EL (cell line): ENCODE measurements at places on chromosomes 1 and 21.

- peak; percentile 23 for DNase-seq
Measured at GRCh38 chr1:182054698-182055326, 6.7 kb downstream of the ZNF648 start.

DNA sequence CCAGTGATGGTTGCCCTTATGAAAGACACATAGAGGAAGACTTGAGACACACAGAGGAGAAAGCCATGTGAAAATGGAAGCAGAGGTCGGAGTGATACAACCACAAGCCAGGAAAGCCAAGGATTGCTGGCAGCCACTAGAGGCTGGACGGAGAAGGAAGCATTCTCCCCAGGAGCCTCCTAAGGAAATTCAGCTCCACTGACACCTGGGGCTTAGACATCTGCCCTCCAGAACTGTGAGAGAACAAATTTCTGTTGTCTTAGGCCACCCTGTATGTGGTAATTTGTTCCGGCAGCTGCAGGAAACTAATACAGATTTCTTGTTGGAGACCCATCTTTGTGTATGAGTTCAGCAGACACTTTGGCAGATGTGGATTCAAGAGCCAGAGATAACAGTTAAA lies 126.9 kb upstream of the ATP1A1 start:
- no peak for DNase-seq

- no peak for DNase-seq
Measured at GRCh38 chr1:233144434-233144833, 151.1 kb downstream of the PCNX2 start.

GRCh38 chr1:244217711-244218110 lies 166.6 kb downstream of the ZBTB18 start:
- DNase-seq, result no peak

GRCh38 chr1:211328866-211329475 lies 2.3 kb downstream of the TRAF5 start:
- no peak for DNase-seq

DNA sequence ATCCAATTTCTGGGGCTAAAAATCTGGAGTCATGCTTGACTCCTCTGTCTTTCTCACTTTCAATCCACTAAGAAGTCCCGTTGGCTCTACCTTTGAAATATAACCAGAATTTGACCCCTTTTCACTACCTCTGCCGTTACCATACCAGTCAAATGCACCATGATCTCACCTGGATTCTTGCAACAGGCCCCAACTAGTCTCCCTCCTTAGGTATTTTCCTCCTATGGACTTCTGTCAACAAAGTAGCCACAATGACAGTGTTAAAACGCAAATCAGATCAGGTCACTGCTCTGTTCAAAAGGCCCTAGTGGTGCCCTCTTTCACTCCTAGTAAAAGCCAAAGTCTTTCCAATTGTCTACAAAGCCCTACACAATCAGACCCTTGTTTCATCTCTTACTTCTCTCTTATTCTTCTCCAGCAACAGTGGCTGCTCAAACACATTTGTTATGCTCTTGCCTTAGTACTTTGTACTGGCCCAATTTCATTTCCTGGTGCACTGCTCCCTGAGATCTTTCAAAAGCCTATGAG lies 35.7 kb upstream of the AGL start:
- DNase-seq, result no peak

- no peak for DNase-seq
Measured at GRCh38 chr21:33994373-33994772, 78.8 kb upstream of the ATP5PO start.

GRCh38 chr1:100717218-100717617 lies 2.3 kb upstream of the VCAM1 start:
- DNase-seq, result no peak

GRCh38 chr1:3002349-3003038 lies 18.8 kb upstream of the ACTRT2 start:
- DNase-seq, result no peak

DNA sequence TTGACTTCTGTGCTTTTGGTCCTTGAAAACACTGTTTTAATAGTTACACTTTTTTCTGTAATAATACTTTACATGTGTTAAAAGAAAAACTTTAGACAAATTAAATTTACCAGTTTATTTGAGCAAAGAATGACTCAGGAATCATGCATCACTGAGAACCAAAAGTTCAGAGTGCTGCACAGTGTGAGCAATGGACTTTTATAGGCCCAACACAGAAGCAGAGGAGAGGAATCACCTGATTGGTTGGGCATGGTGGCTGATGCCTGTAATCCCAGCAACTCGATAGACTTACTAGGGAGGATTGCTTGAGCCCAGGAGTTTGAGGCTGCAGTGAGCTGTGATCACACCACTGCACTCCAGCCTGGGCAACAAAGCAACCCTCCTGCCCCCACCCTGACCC lies 29.3 kb downstream of the ZNF648 start:
- DNase-seq, result no peak

GRCh38 chr1:1989789-1990188 lies 13.8 kb downstream of the CFAP74 start:
- no peak for DNase-seq

DNA sequence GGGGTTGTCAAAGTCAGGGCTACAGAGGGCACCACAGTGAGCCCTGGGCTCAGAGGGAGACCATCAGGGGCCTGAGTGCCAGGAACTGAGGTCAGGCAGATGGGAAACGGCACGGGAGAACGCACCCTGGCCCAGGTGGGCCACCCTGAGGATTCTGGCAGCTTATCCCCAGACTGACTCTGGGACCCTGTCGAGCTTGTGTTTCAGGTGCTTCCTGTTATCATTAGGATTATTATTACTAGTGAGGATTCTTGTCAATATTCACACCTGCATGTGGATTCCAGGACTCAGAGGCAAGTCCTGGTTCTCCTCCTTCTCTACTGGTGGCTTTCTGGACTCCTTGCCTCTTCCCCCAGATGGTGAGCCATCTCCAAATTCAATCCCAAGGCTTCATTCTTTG lies 15.2 kb downstream of the VSIG8 start:
- DNase-seq, result no peak

DNA sequence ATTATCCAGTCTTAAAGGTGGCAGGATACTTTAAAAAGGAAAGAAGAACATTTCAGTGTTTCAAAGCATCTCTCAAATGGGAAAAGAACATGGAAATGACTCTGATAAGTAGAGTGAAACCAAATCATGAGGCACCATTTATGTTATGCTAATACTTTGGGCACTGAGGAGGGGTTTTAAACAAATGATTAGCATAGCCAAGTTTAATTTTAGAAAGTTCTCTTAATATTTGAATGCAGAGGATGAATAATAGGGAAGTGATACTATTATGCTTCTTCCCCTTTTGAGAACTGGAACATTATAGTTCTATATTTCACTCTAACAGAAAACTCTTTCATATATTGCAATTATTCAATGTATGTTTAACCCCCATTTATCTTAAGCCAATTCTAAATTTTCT lies 1181.9 kb upstream of the PRMT6 start:
- no peak for DNase-seq

DNA sequence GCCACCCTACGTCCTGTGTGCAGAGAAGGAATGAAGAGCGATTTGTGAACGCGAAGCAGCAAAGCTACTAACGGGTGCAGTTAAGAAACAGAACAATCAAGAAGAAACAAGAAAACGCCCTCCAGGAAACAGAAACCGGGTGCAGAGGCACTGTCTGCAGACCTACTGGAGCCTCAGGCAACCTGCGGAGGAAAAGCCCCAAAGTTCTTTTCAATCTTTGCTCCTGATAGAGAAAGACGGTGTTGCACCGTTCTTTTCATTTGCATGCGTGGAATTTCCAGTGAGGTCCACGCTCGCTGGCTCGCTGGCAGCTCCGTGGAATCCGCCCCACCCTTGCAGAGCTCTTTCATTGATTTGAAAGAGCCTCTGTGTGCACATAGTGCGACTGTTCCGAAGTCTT lies 37.0 kb upstream of the PDE9A start:
- no peak for DNase-seq

DNA sequence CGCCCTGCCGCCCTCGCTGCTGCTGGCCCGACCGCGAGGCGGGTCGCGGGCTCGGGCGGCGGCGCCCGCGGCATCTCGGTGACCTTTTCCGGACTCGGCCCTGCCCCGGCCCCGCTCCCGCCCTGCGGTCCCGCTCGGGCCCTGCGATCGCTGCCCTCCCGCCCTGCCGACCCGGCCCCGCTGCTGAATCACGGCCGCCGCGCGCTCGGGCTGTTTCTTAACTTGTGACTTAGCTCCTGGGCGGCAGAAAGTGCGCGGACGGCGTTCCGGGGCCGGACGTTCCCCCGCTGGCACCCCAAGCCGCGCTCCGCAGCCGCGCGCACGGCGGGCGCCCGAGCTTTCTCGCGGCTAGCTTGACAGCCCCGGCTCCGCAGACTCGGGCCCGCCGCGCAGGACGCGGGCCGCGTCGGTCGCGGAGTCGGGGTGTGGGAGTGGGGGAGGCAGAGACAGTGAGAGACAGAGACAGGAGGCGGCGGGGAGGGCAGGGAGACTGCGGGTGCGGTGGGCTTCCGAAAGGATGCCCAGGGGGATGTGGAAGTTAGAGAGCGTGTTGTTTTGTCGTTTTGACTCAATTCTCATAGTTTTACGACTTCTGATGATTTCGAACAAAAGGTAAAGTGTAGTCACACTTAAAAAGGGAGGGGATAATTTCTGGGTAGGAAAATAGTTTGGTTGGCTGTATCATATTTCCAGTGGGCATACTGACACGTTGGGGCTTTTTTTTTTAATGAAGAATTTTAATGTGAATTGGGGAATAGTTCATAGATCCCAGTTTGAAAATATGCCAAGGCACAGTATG lies 49.8 kb downstream of the PRDM2 start:
- DNase-seq, result peak; percentile 57

GRCh38 chr1:241932845-241933244 lies 24.7 kb upstream of the BECN2 start:
- DNase-seq, result no peak

DNA sequence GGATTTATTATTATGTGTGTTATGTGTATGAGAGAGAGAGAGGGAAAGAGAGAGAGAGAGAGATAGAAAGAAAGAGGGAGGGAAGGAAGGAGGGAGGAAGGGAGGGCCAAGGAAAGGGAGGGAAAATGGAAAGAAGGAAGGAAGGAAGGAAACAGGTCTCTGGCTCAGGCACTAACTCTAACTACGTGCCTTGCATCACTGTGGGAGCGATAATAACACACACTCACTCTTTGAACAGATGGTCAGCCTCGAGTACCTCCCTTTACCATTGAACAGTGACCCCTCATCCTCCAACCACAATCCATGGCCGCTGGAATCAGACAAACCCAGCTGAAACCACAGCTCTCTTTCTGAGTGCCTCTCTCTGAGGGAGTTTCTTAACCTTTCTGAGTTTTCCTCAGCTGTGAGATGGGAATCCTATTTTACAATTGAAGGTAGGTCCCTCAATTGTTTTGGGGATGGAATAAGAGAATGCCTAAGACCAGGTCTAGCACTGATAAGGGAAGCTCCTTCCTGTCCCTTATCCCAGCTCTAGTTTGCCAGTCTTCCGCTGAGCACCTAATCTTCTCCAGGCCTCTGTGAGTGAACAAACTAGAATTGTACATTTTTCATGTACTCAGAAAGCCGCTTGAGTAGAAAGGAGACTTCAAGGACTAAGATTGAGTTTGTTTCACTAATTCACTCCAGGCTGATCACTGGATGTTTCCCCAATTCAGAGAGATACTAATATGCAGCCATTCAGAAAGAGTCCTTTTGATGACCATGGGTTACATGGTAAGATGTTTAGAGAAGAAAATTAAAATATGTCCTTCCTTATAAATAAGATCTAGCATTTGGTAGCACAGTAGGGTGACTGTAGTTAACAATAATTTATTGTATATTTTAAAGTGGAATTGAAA lies 62.8 kb downstream of the IRF2BP2 start:
- no peak for DNase-seq

GRCh38 chr21:39153373-39153772 lies 29.9 kb downstream of the PSMG1 start:
- DNase-seq, result peak; percentile 16

- DNase-seq, result no peak
Measured at GRCh38 chr1:164583835-164584539, 25.0 kb downstream of the PBX1 start.

- DNase-seq, result no peak
Measured at GRCh38 chr1:32232558-32233304, 10.5 kb downstream of the EIF3I start.

- DNase-seq, result no peak
Measured at GRCh38 chr1:70586046-70586445, 175.0 kb downstream of the CTH start.

GRCh38 chr1:116902027-116902426 lies 7.7 kb upstream of the PTGFRN start:
- no peak for DNase-seq

DNA sequence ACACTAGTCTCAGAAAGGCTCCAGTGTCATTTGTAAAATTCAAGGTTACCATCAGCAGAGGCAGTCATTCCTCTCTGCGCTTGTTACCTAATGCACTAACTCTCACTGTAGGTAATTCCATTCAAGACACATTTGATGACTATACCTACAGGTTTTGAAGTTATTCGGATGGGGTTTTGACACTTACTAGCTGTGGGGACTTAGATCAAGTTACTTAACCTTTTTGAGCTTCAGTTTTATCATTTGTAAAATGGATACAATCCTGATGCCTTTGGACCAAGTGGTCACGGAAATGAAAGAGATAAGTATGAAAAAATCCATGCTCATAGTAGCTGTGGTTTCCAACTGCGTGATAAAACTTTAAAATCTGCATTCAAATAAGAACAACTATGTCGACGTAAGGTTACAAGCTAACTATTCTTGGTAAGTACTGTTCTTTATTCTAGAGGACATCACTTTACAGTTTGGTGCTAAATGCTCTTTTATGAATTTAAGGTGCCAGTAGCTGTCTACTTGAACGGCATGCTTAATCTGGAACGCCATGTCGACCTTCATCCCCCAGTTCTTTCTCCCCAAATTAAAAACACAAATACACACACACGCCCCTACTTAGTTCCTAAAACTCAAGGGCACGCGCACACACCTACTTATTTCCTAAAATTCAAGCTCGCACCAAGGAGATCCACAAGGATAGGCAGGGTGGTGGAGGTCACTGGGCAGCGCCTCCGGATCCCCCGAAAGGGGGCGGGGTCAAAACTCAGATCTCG lies 550 bp upstream of the NFYC start:
- DNase-seq, result no peak

GRCh38 chr21:31088474-31088751 lies 50.1 kb upstream of the KRTAP19-8 start:
- no peak for DNase-seq

DNA sequence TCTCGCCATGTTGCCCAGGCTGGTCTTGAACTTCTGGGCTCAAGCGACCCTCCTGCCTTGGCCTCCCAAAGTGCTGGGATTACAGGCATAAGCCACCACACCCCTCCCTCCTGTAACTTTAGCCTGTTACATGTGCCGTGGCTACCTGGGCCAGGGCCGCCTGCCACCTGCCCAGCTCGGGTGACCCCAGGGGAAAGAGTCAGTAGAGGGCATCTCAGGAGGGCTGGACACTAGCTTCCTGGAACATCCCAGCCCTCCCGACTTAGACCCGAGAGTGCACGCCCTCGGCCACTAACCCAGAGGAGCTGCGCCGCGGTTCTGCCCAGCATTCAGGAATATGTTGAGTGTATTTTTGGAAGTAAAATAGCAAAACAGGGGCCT lies 40.4 kb upstream of the TMEM52 start:
- DNase-seq, result no peak

GRCh38 chr1:167209044-167209443 lies 11.6 kb upstream of the POU2F1 start:
- DNase-seq, result no peak
